ENCODE measurements at places on chromosomes 3 and 15.

GRCh38 chr3:179410331-179410730 is 40.9 kb downstream of the GNB4 start:
- DNase-seq = no peak

- no peak for DNase-seq
These were observed 14.1 kb upstream of the APOD start for GRCh38 chr3:195597848-195598247.

DNA sequence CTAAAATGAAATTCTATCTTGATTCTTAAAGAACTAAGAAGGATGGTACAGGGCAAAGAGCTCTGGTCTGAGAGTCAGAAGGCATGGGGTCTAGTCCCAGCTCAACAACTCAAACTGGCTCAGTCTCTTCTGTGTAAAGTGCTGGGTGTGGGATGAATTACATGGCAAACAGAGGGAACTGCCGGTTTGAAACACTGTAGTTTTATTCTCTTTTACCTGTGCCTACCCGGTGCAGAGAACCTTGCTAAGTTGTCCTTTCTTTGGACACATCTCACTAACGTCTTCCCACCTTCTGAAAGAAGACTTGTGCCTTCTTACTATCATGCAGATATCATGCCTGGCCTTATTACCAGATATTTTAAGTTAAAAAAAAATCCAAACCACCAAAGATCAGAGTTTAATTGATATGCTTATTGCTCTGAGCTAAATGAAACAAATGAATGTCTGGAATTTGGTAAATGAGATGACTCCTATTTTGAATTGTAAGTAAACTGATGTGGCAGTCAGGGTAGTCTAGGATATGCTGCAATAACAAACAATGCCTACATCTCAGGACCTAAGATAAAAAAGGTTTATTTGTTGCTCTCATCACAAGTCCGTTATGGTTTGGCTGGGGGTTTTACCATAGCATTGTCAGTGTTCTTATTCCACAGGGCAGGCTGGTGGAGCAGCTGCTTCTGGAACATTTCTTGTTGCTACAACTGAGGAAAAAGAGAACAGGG is 12.5 kb upstream of the RARRES1 start:
- DNase-seq = no peak

- no peak for DNase-seq
These were observed 45.4 kb upstream of the TIPARP start for GRCh38 chr3:156628836-156629618.

- DNase-seq = no peak
These were observed 27.0 kb upstream of the CSPG5 start for GRCh38 chr3:47605652-47606051.
